IMR-90 (cell line): ENCODE measurements at places on chromosomes 6 and 20.

DNA sequence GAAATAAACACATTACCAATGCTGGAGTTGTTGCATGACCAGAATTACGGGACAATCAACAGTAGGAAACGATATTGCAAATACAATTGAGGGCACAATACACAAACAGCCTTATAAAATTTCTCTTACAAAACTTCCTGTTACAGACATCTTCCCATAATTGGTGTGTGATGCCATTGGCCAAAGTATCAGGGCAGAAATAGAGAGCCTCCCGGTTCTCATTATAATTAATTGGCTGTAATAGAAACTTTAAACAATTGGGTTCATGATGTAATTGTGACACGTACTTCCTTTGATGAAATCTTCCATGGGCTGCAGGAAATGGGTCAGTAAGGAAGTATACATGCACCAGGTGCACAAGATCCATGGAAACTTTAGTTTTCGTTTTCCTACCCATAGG is 40.3 kb upstream of the RALGAPA2 start:
- DNase-seq = no peak

- peak; percentile 91 for DNase-seq
Measured at GRCh38 chr6:142692942-142693341, 252.0 kb downstream of the HIVEP2 start.

DNA sequence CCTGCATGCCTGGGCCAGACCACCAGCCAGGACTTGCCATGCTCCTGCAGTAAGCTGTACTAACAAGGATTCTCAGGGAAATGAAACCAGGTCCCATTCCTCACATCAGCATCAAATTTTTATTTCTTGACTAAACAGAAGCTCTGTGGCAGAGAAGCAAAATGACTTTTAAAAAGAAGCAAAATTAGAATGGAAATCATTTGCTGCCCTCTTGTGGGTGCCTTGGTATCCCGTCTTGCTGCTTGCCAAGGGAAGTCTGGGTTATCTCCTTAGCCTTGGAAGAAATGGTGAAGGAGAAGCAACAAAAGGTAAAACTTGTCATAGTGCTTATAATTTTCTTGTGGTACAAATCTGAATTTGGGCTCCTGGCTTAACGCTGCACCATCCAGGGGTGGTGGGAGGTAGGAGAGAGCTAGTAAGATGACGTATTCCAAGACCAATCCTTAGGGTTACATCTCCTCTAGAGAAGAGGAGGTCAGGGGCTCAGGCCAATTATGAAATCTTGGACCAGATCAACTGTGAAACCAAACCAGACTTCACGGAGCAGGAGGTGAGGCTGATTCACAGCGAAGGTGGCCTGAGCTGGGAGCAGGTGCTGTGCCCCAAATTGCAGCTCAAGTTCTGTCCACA is 107.5 kb downstream of the FAXC start:
- peak; percentile 40 for DNase-seq

GRCh38 chr20:59010321-59010994 is 3.4 kb upstream of the CTSZ start:
- no peak for DNase-seq

DNA sequence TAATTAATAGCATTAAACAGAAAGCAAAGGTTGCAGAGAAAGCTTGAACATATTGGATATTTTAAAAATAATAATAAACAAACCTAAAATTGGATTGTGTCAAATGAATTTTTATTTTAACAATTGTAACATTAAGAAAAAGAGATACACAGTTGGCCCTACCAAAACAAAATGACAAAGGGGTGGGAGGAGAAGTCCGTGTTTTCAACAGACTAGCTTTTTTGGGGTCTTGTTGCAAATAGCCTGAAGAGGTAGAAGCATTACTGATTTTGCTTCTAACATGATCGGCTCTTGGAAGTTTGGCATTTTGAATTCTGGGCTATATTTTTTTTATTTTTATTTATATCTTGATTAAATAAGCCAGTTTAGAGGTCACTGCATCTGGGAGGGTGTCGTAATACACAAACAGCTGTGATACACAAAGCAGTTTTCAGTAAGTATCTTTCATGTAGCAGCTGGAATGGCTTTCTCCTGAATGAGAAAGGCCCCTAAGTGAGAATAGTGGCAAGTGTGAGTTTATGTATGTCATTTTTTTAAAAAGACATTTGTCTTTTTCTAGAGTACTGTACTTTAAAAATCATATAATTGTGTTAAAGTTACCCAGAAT is 85.5 kb upstream of the ZNF217 start:
- DNase-seq = peak; percentile 27

GRCh38 chr6:33980176-33981175 is 165.4 kb downstream of the GRM4 start:
- DNase-seq = no peak

DNA sequence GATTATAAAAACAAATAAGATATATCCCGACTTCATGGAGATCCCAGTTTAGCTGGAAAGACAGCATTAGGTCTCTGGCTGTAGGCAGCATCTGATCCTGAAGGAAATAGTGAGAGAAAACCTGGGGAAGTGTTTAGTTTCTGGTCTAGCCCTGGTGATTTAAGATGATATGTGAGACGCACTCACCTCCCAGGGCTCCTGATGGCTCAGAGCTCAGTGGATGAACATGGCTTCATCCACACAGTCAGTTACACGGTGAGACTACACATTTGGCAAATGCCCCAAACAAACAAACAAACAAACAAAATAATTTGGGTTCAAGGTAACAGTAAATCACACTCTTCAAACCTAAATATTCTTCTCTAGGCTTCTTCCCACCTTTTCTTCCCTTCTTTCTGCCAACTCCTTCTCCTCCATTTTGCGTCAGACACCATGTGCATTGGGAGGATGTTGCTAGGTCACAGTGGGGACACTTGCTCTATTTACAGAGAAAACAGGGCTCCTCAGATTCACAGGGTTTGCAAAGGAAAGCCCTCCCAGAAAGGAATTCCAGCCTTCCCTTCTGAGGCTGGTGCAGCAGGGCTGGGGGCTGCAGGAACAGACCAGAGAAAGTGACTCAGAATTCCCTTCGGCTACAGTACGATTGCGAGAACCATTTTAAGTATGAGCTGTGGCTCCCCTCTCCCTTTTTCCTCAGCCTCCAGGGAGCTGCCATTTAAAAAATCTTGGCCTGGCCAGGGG is 59.6 kb upstream of the SALL4 start:
- no peak for DNase-seq

DNA sequence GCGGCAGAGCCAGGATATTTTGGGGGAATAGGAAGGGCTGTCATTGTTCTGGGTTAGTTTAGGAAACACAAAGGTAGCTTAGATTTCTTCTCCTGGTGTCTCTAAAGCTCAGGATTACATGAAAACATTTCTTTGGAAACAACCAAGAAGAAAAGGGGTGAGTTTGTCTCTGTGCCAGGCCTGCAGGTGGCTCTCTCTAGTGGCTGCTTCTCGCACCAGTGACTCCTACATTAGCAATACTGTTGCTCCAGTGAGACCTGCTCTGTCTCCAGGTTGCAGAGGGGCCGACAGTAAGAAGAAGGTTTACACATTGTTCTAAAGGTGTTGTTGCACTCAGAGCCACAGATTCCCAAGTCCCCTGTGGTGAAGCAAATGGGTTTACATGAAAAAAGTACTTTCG is 104.6 kb upstream of the GLP1R start:
- DNase-seq = no peak

DNA sequence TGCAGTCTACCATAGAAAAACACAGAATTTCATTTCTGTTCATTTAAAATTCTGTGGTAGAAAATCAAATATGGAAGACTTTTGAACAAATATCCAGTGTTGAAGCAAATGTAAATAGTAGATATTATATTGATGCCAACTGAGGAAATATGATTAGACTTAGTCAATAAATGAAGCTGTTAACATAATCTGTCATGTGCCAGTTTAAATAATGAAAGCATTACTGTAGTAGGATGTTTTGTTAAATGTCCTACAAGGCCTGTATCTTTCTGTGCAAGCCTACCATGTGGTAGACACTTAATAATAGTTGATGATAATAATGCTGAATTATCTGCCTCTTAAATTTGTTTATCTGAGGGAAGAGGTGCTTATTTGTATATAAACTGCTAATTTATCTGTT is 55.9 kb downstream of the CBFA2T2 start:
- no peak for DNase-seq

DNA sequence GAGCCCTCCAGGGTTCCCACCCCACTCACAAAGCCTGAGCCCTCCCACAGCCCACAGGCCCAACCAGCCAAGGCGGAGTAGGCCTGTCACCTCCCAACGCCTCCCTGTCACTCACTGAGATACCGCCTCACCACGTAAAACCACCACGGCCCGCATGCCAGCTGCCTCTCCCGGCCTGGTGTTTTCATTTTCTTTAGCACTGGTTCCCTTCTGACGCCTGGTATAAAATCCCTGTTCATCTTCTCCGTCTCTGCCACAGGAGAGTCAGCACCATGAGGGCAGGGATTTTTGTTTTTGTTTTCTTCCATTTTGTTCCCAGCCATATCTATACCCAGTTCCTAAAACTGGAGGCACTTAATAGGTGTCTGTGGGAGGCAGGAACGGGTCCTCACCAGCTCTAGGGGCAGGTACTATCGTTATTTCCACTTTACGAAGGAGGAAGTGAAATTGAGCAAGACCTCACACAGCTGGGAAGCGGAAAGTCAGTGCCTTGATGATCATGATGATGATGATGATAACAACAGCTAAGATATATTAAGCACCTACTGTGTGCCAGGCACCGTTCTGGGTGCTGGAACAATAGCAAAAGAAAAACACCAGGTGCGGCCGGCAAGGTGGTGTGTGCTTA is 58.6 kb downstream of the SNAI1 start:
- DNase-seq = no peak

GRCh38 chr20:11754451-11754850 is 163.2 kb upstream of the BTBD3 start:
- no peak for DNase-seq

DNA sequence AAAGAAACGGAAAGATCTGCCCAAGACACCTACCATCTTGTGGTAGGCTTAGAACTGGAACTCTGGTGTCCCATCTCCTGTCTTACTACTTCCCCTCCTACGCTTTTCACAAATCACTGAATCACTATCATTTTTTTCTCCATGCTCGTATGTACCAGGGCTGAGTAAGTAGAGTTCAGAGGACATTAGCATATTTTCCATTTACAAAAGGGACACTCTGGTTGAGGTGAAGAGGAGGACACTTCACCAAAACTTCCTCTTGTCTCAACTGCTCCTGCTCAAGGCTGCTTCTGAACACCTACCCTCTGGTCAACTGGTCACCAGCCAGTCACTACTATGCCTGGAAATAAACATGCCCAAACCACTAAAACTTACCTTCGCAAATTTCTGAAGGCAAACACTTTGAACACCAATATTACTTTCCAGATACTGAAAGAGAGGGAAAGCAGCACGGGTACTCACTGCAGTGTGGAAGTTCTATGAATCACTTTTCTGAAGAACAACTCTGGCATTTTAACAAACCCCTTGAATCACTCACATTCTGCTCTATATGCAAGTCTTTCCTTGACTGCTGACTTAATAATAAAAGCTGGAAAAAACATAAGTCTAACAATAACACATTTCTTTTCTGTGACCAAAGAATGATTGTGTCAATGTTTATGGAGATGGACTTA is 123.3 kb downstream of the INSM1 start:
- DNase-seq = peak; percentile 82

GRCh38 chr20:35166242-35166830 is 5.5 kb upstream of the PROCR start:
- no peak for DNase-seq

- no peak for DNase-seq
Measured at GRCh38 chr6:112936079-112936472, 588.9 kb downstream of the RFPL4B start.

- no peak for DNase-seq
Measured at GRCh38 chr20:49398401-49399144, 83.9 kb downstream of the KCNB1 start.

GRCh38 chr20:63021356-63022321 is 14.9 kb upstream of the BHLHE23 start:
- no peak for DNase-seq

DNA sequence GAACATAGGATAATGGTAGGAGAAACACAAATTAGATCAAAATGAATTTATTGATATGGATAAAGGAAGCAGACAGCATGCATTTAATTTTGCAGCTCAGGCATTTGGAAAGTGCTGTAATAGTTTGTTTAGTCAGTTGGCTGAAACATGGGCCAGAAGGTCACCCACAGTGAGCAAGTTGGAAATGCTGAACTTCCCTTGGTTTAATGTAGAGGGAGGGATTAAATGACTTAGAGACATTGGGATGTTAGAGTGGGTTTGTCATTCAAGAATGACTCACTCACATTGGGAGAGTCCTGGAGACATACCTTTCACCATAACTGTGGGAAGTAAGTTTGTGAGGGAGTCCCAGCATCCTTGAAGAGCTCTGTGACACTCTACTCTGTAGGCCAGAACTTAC is 231.5 kb upstream of the PLCB4 start:
- DNase-seq = peak; percentile 96

DNA sequence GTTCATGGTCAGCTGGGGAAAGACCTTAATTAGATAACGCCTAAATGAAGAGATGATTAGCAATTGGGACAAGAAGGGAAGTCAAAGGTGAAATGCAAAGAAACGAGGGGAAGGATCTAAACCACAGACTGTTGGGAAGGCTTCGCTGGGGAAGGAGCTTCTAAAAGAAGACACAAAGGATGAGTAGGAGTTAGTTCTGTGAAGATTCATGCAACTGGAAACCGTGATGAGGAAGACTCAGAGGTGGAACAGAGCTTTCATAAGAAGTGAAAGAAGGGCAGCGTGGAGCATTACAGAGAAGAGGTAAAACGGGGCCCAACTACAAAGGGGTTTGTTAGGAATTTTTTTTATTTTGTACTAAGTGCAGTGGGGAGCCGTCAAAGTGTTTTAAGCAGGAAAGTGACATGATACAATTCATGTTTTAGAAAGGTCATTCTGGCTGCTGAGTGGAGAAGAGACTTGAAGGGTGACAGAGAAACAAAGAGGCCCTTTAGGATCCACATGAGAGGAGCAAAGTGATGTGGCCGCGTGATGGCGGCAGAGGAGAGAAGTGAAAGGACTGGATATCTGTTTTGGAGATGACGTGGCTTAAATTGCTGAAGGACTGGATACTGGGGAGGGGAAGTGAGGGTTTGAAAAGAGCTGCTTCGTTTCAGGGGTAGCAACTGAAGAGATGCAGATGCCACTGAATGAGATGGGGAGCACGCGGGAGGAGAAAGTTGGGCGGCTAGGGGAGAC is 33.6 kb downstream of the TTI1 start:
- no peak for DNase-seq

DNA sequence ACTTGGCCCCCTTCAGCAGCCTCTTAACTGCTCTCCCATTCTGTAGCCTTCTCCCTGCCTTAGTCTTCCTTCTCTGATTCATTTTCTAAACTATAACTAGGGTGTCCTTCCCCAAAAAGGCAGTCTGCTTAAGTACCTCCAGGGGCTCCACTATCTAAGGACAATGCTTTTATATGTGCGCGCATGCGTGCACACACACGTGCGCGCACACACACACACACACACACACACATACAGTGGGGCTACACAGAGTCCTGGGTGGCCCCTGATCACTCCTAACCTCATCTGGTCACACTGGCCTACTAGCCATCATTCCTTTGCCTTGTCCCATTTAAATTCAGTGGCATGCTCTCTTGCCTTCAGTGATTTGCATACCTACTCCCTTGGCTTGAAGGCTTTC is 654.3 kb upstream of the CHD6 start:
- no peak for DNase-seq
